ENCODE measurements at places on chromosomes 1 and 21.

DNA sequence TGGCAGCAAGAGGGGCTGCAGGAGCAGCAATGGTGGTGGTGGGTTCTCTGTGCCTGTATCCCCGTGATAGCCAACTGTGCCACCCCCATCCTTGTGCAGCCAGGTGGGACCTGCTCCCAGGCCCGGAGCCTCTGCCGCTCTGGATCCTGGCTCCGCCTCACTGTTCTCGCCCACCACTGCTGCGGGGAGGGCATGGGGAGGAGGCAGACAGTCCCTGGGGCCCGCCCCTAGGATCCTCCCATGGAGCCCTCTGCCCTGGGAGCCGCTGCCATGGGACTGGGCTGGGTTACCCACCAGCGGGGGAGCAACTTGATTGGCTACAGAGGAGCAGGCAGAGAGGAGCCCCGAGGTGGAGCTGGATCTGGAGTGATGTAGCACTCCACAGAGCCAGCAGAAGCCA, 31.6 kb downstream of the CD1D start:
- no peak for DNase-seq

DNA sequence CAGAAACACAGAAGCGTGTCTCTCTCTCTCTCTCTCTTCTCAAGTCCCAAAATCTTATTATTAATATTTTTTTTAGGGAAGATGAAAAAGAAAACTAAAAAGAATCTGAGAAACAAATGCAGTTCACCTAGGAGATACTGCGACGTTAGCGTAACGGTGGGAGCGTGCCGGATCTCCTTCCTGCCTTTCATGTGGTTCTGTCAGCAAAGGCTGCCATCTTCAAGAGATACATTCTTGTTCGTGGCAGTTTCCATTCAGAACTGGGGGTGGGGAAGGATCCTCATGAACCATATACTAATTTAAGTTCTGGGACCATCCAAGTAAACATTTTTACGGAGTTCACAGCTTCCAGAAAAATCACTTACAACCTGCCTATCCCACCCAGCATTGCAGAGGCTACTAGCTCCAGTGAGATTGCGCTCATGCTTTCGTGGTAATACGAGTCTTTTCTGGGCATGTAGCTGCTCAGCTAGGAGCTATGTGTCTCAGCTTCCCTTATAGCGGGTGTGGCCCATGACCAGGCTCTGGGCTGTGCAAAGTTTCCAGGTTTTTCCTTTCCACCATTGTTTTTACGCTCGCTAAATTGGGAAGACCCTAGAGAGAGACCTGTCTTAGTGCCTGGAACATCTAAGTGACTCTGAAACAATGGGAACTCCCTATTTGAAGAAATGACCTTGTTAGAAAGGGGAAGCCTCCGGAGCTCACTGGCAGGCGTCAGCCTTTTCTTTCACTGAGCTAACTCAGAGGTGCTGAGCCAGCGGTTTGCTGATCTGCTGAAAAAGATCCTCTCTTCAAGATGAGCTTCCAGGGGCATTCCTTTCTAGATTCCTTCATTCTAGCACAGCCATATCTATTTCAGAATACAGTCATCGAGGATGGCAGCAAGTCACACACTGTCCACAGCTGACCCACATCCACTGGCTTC, 17.3 kb downstream of the SLAMF1 start:
- DNase-seq, result peak; percentile 17

- no peak for DNase-seq
Measured at GRCh38 chr21:28865488-28866186, 127.0 kb downstream of the LTN1 start.

DNA sequence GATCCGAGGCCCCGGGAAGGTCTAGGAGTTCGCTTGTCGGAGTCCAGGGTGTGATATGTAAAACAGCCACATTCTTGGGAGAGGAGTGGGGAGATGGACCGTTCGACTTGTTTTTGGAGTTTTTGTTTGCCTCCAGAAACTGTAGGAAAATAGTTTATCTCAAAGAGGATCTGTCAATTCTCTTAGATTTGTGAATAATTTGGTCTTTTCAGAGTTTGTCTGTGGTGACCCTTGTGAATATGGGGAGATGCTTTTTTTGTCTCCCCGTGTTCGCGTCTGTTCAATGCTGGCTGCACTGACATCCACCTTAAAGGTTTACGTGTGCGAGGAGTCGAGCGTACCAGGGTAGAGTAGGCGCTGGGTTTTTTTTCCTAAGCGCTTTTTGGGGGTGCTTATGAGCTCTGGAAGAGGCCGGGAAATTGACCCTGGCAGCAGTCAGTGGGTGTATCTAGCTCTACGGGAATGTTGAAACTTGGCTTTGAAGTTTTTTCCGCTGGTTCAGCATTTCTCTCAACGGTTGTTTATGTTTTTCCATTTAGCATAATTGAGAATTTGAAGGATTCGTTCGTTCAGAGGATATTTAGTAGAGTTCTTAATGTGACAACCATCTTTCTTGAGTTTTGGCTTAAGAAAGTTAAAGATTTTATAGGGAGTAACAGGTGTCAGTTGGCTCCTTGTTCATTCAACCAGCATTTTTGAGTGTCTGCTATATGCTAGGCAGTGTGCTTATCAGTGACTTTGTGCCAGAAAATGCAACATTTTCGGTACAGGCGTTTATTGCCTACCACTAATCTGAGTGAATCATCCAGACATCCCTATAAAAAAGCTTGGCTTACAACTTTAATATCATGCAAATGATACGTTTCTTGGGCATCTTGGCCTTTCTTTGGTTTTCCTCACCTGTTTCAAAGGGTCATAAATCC, 1.2 kb downstream of the SZRD1 start:
- no peak for DNase-seq

DNA sequence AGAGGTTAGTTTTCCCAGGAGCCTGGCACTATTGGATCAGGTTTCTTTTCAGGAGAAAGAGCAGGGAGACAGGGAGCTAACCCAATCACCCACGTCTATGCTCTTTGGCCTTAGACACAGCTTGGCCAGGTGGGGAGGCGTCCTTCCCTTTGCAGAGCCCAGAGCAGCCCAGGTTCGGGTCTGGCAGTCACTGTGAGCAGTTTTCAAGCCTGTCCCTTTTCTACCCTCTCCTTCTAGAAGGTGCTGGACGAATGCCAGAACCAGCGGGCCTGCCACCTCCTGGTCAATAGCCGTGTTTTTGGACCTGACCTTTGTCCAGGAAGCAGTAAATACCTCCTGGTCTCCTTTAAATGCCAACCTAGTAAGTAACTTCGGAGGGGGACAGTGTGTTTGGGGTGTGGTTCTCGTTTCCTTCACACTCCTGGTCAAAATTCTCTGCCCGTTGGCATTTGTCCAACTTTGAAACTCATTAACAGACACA, 44.9 kb downstream of the EVA1C start:
- DNase-seq, result no peak

DNA sequence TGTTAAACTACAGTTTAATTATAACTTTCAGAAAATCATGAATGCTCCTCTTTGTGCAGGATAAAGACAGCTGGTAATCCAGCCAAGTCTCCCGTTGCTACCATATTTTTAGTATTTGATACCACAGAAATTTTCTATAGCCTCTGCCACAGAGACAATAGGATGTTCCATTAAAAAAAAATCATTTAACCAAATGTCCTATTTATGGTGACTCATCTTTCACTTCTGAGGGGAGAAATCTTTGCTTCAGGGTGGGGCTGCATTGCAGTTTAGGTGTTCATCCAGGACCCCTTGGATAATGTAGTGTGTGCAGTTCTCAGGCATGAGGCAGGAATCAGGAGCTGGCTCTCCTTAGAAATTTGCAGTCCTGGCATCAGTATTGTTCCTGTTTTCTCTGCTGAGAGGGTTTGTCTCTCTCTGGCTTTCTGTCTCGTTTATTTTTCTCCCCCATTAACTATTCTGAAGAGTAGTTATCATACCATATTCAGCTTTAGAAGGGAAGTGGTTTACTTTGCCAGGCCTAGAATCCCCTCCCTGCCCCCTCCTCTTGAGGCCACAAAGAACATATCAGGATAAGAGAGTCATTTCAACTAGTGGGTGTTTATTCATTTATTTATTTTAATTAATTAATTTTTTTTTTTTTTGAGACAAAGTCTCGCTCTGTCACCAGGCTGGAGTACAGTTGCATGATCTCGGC, 3.1 kb downstream of the PRUNE1 start:
- no peak for DNase-seq

GRCh38 chr1:6131561-6131960, 48.6 kb downstream of the CHD5 start:
- no peak for DNase-seq

DNA sequence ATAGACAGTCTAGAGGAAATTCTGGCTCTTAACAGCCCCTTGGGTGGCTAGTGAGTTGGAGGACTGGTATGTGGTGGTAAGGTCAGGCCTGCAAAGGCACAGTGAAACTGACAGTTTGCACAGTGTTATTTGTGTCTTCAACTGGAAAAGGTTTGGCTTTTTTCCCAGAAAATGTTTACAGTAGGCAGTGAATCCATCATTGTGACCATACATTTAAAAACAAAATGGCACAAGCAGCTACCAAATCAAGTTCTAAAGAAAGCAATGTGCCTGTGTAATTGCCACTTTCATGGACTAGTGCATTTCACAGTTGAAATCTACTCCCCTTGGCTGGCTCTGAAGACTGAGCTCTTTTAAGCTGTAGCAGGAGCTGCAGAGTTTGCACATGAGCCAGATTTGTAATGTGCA, 24.8 kb downstream of the ATPAF1 start:
- no peak for DNase-seq

- DNase-seq, result no peak
Measured at GRCh38 chr1:29243871-29244200, 7.5 kb downstream of the PTPRU start.

DNA sequence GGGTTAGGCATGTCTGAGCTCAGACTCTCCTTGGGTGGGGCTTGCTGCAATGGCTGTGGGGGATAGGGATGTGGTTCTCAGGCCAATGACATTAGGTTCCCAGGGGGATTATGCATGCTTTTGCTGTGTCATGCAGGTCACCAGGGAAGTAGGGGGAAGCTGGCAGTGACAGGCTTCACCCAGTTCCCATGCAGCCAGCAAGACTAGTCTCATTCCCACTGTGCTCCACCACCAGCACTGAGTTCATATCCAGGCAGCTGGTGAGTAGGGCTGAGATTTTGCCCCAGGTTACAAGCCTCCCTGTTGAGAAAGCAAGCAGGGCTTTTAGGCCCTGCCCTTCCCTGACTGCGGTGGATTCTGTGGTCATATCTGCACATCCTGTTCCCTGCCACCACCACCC, 32.1 kb upstream of the PLA2G5 start:
- no peak for DNase-seq

- no peak for DNase-seq
Measured at GRCh38 chr1:25926731-25927496, 20.7 kb upstream of the STMN1 start.

DNA sequence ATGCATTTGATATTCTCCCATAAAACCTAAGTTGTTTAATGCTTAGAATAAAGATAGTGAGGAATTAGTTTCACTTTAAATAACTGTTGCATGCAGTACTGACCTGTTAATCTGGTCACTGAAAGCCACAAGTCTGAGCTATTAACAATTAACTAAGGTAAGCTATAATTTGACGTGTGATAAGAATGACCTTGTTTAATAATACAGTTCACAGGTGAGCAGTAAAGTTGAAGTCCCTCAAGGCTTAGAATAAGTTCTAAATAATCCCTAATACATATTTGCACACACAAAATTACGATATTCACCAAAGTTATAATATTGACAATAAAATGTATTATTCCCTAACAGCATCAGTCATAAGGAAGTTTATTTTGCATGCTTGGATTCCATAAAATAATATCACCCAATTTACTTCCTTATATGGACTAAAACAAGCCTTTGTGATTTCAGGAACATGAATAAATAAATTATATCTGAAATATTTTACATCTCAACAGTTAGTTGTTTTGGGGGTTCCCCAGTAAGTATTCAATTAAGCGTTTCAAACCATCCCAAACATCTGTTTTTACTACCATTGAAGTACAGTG, 70.6 kb upstream of the CHRM3 start:
- DNase-seq, result no peak

DNA sequence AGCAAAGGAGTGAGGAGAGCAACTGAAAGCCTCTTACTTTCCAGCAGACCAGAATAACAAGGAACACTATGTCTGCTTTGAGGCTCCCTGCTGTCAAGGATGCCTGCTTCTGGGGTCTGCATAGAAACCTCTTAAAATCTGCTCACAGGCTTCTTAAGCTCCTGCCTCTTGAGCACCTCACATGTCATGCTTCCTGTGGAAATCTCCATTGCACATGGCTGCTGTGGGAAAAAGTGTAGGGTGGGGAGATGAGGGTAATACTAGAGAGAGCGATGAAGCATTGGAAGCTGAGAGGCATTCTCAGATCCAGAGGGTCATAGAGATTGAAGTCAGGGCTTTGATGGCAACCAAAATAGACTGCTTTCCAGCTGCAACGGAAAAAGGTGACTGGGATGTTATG, 6.2 kb upstream of the HLX start:
- DNase-seq, result no peak

GRCh38 chr1:221100611-221101010, 221.4 kb downstream of the HLX start:
- DNase-seq, result no peak

GRCh38 chr1:60589916-60590315, 492.4 kb upstream of the NFIA start:
- DNase-seq, result no peak

Measured in putamen (tissue), 1 donor.